CD4-positive, alpha-beta T cell (primary cell): ENCODE measurements at places on chromosomes 11 and 22.

DNA sequence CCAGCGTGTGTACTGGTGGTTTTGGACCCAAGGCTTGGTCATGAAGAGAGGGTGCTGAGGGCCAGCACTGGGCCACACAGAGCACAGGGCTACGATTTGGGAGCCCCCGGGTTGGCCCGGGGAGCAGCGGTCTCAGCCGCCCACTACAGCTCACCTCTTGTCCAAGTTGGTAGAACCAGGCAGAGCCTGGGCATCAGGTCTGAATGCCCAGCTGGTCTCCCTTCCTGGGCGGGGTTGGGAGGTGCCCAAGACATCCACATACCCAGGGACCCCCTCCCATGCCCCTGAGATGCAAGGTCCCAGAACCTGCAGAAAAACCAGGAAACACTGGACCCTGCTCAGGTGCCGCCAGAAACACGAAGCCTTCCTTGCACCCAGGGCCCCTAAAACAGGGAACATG lies 18.0 kb downstream of the CELSR1 start:
- DNase-seq, result no peak

- no peak for DNase-seq
Measured at GRCh38 chr11:76700177-76701100, 29.9 kb upstream of the LRRC32 start.

DNA sequence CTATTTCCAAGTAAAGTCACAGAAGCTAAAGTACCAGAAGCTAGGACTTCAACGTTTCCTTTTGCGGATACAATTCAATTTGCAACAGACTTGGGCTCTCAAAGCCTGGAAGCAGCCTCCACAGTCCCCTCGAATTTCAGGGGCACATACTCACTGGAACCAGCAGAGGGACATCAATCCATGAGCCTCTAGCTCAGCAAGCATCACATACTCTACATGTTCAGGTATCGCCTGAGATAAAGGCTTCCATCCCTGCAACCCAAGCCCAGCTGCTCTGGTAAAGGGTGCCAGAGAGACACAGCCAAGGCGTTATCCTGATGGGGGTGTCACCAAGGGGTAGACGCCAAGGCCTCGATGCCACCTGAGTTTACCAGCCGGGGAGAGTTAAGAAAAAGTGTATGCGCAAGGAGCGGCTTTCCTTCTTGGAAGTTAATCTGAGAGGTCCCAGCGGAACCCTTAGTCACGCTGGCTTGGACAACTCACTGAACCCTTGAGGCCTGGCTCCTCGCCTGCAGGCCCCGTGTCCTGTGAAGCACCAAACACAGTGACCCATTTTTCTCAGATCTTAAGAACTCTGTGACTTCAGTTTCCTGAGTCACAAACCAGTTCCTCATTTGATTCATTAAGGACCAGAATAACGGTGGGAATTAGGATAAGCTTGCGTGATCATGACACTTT lies 13.0 kb downstream of the LTO1 start:
- DNase-seq, result no peak

DNA sequence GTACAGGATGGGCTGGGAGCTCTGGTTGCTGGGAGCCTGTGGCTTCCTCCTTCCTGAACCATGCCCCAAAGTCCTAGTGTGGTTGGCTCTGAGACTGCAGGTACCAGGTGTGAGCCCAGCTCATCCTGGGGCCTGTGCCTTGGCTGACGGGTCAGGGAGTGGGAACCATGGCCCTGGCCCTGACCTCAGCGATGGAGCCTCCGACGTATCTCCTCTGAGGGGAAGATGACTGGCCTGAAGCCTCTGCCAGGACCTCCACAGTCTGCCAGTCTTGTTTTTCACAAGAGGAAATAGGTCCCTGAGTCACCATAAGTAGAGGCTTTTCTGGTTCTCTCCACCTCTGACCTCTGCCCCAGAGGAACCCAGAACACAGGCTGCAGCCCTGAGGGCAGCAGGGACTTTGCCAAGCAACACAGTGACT lies 3.4 kb downstream of the RCE1 start:
- no peak for DNase-seq

DNA sequence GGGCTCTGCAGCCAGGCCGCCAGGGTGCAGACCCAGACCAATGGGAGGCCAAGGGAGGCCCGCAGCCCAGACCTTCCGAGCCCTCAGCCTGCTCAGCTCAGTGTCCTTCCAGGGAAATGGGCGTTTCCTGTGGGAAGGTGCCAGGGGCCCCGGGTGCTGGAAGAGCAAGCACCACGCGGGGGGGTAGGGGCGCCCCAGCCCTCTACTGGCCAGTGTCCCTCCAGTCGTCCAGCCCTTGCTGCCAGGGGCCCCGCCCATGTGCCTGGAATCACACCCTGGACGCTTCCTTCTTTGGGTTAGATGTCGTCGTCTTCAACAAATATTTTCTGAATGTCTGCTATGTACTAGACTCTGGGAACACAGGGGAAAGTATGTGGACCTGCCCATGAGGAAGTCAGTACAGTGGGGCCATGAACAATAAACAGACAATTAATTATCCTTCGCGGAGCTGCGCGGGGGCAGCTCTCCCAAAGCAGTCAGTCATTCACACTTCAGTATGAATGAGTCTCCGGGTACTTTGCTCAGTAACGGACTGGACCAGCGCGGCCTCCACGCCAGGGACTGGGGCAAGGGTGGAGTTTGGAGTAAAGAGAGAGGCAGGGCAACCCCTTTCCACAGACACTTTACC lies 60.2 kb downstream of the CDKN1C start:
- DNase-seq, result no peak

DNA sequence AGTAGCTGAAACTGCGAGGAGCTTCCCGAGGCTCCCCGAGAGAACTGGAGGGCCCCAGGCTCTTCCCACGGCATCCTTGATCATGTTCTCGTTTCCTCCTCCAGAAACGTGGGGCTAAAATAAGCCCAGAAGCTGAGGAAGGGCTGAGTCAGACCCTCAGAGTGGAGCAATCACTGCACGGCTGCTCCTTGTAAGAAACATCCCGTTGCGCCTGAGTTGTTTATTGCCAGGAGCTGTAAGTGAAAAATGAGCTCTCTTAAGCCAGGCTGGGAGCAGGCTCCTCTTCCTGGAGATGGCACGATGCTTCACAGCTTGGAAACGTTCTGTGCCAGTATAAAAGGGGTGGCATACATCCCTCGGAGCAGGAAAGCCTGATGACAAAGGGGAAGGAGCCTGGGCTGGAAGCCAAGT lies 47.3 kb upstream of the SYN3 start:
- DNase-seq, result no peak

GRCh38 chr11:128421577-128422330 lies 165.6 kb downstream of the ETS1 start:
- DNase-seq, result no peak

DNA sequence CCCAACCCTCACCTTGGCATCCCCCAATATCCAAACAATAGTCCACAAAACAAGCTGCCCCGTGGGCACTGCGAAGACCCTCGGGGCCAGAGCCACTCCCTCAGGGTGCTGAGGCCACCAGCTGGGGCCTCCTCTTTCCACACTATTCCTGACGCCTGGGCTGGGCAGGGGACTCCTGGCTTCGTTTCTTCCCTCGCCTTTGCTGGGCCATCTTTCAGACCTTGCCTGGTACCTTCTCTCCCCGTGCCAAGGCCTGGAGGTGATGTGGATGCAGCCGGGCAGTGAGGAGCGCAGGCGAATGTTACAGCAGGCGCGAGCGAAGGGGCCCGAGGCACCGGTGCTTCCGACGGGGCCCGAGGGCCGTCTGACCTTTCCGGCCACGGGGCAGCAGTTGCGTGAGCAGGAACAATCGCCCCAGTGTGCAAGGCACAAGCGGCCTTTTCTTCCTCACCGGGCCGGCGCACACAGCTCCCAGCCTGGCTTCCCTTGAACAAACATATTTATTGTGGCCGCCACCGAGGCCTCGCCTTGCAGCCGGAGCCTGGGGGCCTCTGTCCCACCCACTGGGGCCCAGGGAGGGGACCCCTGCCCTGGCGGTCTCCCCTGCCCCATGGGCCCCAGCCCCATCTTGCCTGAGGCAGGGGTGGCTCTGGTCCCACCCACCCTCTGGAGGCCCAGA lies 32.6 kb upstream of the KCNQ1OT1 start:
- no peak for DNase-seq

GRCh38 chr22:35220221-35220620 lies 37.1 kb upstream of the HMGXB4 start:
- no peak for DNase-seq

GRCh38 chr22:36192542-36192941 lies 9.1 kb downstream of the APOL4 start:
- no peak for DNase-seq

- no peak for DNase-seq
Measured at GRCh38 chr11:69395287-69395686, 86.2 kb upstream of the LINC01488 start.
